DMS 273 treated with DMSO at 0.1 percent for 48 hours (cell line): ENCODE measurements at places on chromosomes 11 and 22.
A peak's percentile ranks its signal among the peaks of the same experiment; 100 is the strongest.

DNA sequence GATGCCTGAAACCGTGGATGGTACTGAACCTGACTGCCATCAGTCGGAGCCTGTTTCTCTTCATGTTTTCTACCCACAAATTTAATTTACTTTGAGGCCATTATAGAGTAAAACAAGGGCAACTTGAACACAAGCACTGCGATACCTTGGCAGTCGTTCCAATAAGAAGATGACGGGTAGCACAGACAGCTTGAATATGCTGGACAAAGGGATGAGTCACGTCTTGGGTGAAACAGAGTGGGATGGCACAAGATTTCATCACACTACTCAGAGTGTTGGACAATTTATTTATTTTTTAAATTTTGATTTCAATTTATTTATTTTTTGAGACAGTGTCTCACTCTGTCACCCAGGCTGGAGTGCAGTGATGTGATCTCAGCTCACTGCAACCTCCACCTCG lies 5.7 kb downstream of the DIXDC1 start:
- DNase-seq: no peak

DNA sequence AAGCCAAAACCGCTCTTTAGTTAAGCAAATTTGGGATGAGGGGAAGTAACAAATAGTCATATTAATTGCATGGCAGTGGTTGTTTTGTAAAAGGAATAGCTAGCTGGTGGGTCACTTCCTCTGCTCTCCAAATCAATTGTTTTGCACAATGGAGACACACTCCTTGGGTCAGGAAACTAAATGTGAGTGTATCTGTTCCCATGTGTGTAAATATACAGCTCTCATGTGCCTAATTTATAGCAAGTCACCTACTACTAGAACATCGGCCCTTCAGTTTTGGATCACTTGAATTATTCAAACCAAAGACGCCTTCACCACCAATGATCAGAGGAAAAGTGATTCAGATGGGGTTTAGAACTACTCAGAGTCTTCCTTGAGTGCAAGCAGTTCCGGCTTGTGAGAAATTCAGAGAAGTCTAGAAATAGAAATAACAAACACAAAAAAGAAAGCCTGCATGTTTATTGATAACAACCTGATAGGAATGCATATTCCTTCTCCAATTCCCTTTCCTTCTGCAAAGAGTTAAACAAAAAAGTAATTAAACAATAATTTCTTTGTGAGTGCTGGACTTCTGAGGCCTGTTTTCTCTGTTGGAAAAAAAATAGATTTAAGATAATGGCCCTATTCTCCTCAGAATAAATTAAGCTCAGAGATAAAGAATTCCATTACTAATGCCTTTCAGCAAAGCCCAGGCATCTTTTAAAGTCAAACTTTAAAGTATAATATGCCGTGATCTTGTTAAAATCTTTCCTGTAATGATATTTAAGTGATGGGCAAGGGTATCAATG lies 100.4 kb downstream of the KIRREL3 start:
- no peak for DNase-seq

GRCh38 chr11:133951327-133952198 lies 5.2 kb downstream of the IGSF9B start:
- peak; percentile 20 for DNase-seq

DNA sequence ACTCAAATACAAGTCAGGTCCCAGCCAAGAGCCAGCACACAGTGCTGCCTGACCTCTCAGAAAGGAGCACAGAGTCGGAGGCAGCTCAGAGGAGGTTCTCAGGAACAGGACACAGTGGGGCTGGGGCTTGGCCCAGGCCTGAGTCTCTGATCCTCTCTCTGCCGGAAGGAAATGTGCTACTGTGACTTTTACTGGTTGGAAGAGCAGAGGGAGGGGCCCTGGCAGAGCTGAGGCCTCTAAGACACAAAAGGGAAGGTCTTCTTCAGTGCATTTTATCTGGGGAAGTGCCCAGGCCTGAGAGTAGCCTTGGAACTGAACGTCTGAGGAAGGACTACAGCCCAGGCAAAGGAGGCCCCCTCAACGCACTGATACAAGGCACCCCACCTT lies 16.2 kb upstream of the CASTOR1 start:
- no peak for DNase-seq

GRCh38 chr11:129291546-129291945 lies 84.1 kb upstream of the BARX2 start:
- DNase-seq: no peak

- no peak for DNase-seq
These were observed 570.0 kb downstream of the TBC1D22A start for GRCh38 chr22:47332246-47332980.
